ENCODE measurements at places on chromosomes 1 and 21.

DNA sequence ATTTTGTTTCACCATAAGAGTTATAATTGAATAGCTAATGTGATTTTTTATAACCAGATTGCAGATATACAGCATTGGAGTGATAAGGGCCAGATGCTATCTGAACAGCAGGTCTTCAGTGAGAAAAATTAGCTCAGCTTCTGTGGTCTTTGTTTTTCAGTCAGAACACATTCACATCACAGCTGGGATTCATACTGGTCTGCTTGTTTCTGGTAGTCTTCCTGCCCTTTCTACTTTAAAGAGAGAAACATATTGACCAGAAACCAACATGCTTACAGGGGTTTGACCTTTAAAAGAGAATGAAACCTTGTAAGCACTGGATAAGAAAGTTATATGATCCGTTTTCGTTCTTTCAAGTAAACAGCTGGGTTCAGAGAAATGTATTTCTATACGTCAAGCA lies 213.7 kb upstream of the TMPRSS15 start:
- DNase-seq, result no peak

DNA sequence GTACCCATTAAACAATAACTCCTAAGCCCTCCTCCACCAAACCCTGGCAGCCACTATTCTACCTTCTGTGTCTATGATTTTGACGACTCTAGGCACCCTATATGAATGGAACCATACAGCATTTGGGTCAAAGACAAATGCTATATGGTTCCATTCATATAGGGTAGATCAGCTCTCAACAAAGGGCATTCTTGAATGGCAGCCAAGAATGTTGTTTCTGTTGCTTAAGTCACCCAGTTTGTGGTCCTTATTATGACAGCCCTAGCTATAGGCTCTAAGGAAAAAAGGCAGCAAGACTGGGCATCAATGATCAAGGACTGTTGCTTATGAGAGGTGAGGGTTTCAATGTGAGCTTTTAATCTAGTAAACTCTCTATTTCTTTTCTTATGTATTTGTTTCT lies 4.7 kb upstream of the SLC5A9 start:
- DNase-seq, result no peak

DNA sequence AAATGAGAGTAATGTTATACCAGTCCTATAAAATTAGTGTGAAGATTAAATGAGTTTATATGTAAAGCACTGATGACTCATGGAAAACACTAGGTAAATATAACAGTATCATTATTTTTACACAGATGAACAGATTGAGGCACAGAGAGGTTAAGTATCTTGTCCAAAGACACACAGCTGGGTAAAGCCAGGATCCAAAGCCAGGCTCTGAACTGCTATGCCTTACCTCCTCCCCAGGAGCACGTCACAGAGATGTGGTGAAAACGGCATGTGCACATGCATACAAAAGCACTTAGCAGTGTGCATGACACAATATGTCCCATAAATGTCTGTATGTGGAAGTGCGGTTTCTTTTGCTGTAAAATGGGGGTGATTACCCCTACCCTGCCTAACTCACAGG lies 56.9 kb downstream of the MAN1C1 start:
- no peak for DNase-seq

DNA sequence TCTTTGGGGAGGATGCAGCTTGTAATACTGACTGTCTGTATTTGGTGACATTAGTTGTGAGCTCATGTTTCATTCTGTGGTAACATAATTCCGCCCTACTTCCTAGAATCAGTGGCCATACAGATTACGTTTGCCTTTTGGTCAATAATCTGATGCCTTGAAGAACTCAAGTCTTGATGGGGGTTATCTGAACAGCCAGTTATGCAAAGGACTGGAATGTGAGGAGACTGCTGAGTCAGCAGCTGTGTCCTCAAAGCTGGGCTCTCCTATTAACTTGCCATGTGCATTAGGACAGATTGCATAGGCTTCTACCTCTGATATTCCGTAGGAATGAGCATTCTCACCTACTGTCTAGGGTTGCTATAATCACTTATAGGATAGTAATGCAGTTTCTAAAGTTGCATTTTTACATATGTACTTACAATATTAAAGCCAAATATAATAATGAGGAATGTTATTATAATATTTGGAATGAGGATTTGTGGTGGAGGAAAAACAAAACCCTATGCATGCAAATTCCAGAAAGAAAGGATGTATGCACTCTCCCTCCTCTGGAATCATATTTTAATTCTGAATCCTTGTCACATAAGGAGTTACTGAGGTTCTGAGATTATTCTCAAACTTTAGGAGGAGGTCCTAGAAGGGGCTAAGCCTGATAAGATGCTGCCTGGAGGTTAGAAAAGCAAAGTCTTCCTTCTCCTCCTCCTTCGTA lies 116.0 kb downstream of the NOS1AP start:
- peak; percentile 52 for DNase-seq

DNA sequence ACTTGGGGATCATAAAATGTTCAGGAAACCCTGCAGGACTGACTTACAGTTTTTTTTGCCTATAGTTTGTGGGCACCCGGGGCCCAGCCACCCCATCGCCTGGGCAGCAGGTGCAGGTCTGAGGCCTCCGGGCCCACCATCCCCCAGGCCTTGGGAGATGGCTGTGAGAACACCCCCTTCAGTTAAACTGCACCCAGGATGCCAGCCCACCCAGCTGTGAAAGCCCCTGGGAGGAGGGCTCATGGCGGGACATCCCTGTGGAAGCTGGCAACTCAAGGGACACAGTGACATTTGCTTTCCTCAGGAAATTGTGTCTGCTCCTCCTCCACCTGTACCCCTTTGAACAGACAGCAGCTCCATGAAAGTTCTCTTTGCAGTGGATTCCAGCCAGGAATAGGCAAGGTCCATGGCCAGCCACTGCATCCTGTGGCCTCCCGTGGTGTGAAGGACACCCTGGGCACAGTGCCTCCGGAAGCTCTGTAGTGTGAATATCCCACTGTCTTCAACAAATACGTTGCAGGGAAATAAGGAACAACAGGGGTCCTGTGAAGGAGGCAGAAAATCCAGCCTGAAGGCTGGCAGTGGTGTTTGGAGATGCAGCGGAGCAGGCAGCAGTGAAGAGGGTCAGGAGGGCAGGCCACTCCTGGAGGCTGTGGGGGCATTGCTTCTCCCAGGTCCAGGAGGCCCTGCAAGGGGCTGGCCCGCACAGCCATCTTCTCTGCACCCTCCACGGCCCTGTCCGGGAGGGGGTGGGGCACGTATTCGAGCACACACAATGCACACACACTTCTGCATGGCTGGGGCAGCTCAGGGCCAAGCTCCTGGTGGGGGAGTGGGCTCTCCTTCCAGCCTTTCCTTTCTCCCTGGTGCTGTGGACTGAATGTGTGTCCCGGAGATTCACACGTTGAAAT lies 2.1 kb upstream of the OBSCN start:
- no peak for DNase-seq

Data from CMK (cell line).